ENCODE measurements at places on chromosomes 5 and 9.

DNA sequence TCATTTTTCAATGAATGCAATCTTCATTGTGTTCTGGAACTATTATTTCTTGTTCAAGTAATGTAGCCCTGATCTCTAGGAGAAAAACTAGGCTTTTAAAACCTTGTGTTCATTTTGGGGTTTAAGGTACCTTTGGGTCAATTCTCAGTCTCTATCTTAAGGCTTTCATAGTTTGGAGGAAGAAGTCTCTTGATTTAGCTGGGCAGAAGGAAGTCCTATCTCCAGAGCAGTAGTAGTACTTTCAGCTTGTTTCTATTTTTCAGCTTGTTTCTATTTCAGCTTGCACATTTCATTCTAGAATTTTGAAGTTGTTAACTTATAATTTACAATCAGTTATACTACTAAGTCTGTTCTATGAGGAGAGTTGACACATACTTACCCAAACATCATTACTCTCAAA is 15.2 kb downstream of the CSNK1G3 start:
- no peaks in the 10 kb centered on the region for H3K27me3 ChIP-seq
- DNase-seq = no peak
- no peak overlapping the region for H3K27ac ChIP-seq
- H3K4me1 ChIP-seq = peaks cover 11% of the 10 kb centered on the region
- H3K36me3 ChIP-seq = no peaks in the 10 kb centered on the region

GRCh38 chr9:89149726-89150125 is 28.9 kb downstream of the SHC3 start:
- H3K4me1 ChIP-seq = no peaks in the 10 kb centered on the region
- no peaks in the 10 kb centered on the region for H3K27me3 ChIP-seq
- H3K4me3 ChIP-seq = no peak overlapping the region

GRCh38 chr9:116087246-116087645 is 66.3 kb upstream of the PAPPA start:
- no peak overlapping the region for H3K27ac ChIP-seq
- H3K36me3 ChIP-seq = no peaks in the 10 kb centered on the region
- H3K4me1 ChIP-seq = no peaks in the 10 kb centered on the region
- DNase-seq = peak; percentile 7
- H3K4me3 ChIP-seq = no peak overlapping the region

GRCh38 chr5:23629396-23629795 is 122.0 kb downstream of the PRDM9 start:
- H3K36me3 ChIP-seq = no peaks in the 10 kb centered on the region
- no peak overlapping the region for H3K4me3 ChIP-seq
- H3K27ac ChIP-seq = no peak overlapping the region
- no peaks in the 10 kb centered on the region for H3K27me3 ChIP-seq
- DNase-seq = no peak
- no peaks in the 10 kb centered on the region for H3K4me1 ChIP-seq

DNA sequence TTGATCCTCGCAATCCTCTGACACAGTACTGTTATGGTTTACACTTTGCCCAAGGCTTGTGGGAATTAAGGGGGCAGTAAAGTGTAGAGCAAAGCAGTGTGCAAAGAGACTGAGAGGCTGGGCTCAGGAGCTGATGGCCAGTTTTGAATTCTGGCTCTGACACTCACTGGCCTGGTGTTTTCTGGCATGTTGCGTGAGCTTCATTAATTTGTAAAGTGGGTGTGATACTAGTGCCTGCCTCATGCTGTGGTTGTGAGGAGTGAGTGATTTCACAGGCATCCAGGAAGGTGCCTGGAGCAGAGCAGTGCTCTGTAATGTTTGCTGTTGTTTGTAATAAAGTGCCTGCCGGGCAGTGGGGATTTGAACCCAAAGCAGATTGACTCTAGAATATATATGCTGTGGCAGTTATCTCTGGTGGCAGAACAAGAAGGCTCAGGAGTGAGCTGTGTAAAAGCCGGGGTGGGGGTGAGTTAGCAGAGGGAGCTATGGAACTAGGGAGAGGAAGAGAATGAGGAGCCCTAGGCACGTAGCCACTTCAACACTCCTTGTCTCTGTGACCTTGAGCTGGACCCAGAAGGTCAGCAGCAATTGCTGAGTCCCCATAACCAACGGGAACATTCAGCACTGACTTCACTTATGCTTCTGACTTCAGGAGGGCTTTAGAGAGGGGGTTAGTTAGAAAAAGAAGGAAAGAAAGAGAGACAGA is 108.5 kb downstream of the DOCK2 start:
- H3K4me3 ChIP-seq = no peak overlapping the region
- H3K27ac ChIP-seq = no peak overlapping the region
- H3K36me3 ChIP-seq = no peaks in the 10 kb centered on the region
- no peak for DNase-seq

DNA sequence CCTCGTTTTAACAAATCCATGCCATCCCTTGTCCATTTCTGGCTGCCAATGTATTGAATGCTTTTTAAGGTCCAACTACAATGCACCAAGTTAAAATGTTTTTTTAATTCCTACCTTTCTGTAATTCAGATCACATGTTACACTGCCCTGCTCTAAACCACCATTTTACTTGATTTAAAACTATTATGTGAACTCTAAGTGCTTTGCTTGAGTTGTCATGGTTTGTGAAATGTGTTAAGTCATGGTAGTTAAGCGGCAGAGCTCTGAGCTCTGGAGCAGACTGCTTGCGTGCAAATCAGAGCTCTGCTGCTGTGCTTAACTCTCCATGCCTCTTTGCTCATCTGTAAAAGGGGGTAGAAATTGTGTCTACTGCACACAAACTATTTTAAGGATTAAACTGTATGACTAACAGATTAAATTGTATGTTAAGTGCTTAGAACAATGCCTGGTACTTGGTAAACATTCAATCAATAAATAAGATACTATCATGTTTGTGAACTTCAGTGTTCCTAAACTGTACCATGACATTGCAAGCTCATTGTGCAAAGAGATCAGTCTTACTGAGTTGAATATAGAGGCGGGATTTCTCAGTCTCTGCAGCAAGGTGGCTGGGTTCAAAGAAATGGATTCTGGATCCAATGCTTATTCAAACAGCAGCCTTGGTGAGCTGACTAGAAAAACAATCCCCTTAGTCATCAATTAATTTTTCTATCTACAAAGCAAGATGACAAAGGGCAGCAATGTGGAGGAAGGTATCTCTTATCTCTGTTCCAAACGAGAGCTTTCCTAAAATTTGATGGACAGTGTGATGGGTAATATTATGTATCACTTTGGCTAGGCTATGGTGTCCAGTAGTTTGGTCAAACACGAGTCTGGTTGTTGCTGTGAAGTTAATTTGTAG is 16.1 kb upstream of the CMBL start:
- H3K27me3 ChIP-seq = no peaks in the 10 kb centered on the region
- H3K4me3 ChIP-seq = no peak overlapping the region
- DNase-seq = no peak

- no peaks in the 10 kb centered on the region for H3K36me3 ChIP-seq
- no peak overlapping the region for H3K4me3 ChIP-seq
- H3K4me1 ChIP-seq = no peaks in the 10 kb centered on the region
- no peaks in the 10 kb centered on the region for H3K27me3 ChIP-seq
Measured at GRCh38 chr5:114367029-114367428, 5.2 kb downstream of the KCNN2 start.

- H3K4me1 ChIP-seq = no peaks in the 10 kb centered on the region
- no peak for DNase-seq
- H3K36me3 ChIP-seq = no peaks in the 10 kb centered on the region
- no peak overlapping the region for H3K27ac ChIP-seq
- no peaks in the 10 kb centered on the region for H3K27me3 ChIP-seq
Measured at GRCh38 chr5:173020643-173021042, 35.5 kb upstream of the CREBRF start.
